ENCODE measurements at places on chromosomes 16 and 17. TPM values are rescaled to one million over a fixed set of nuclear protein-coding genes. Genes with fewer than 3 reads are reported as not detected.

Gene GPR142
- not detected for total RNA-seq

Gene KRTAP29-1
- not detected for total RNA-seq

Gene LGALS9C
- total RNA-seq = not detected

DNA sequence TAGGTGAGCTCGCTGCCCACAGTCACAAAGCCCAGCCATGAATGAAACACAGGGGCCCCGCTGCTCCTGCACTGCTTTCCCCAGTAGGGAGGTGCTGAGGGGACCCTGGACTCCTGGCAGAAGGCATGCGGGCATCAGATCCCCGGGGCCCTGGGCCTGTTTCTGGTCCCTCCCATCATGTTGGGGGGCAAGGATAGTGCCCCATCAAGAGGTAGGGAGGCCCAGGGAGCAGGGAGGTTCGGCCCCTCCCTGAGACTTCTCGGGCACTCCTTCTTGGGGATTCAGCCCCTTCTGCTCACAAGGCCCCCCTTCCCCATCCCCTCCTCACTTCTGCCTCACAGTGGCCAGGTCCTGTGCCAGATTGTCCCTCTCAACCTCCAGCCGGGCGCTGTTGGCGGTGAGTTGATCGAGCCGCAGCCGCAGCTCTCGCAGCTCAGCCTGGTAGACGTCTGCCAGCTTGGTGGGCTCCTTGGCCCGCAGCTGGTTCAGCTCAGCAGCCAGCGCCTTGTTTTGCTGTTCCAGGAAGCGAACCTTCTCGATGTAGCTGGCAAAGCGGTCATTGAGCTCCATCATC is 515 bp downstream of the GFAP start:
- DNase-seq = no peak

GRCh38 chr17:60169921-60170817 is 20.4 kb downstream of the CA4 start:
- peak; percentile 63 for DNase-seq

DNA sequence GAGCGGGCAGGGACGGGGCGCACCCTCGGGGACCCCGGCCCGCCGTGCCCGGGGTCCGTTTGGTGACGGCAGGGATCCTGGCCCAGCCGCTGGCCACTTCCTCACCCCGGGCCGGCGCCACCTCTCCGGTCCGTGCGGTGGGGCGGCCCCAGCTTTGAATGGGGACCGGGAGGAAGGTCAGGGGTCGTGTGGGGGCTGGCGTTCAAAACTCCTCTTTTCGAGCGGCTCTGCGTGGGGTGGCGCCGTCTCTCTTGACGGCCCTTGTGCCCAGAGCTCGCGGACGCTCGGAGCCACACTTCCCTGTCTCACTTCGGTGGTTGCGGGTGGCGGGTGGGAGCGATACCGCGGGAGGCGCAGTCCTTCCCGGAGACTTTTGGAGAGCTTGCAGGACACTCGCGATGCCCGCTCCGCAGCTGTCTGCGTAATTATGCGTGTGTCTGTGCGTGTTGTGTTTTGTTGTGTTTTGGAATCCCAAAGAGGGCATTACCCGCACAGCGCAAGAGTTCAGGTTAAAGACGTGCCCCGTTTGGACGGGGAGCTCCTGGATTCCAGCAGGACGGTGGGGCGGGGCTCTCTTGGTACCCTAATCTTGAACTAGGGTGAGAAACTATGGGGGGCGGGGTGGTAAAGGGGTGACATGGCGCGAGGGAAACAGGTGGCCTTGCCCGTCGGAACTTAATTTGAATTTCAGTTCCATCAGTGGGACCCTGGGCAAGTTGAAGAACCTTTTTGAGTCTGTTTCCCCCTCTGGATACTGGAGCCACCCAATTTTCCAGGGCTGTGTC is 637 bp downstream of the PLCG2 start:
- peak; percentile 9 for DNase-seq

Gene CMTM2
- not detected for total RNA-seq

- no peak for DNase-seq
Measured at GRCh38 chr17:9755083-9755482, 36.3 kb downstream of the DHRS7C start.

GRCh38 chr16:73189136-73189535 is 141.2 kb upstream of the ZFHX3 start:
- no peak for DNase-seq

- DNase-seq = peak; percentile 88
Measured at GRCh38 chr16:56332464-56333079, 92.8 kb downstream of the AMFR start.

DNA sequence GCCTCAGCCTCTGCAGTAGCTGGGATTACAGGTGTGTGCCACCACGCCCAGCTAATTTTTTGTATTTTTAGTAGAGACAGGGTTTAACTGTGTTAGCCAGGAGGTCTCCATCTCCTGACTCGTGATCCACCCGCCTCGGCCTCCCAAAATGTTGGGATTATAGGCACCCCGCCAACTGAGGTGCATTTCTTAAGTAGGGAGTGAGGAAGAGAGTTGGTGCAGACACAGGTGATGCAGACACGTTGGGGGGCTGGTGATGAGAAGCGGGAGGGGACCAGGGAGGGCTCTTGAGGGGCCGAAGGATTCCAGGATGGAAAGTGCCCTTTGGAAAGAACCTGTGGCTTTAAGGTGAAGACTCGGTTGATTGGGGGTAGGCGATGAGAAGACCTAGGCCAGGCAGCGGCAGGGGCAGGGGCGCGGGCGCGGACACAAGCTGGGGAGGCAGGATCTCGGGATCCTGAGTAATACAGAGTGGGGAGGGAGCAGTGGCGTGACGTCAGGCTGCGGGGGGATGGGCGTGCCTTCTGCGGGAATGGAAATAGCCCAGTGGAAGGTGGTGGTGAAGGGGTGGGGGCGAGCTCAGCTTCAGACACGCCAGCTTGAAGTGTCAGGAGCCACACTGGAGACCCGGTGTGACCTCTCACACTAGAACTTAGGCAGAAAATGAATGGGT is 2.5 kb upstream of the ATP6V0C start:
- DNase-seq = no peak

DNA sequence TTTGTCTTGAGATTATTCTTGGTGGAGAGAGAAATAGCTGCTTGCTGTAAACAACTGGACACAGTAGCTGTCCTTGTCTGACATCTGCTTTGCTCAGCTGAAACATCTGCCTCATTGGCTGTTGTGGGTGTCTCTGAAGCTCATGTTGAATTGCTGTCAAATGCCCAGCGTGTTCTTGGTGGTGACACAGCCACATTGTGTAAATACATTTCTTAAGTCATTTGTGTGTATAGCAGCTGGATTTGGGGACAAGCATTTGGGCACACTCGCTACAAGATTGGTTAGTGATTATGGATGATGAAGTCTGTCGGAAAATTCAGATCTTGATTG is 5.3 kb downstream of the FAM234A start:
- DNase-seq = no peak

DNA sequence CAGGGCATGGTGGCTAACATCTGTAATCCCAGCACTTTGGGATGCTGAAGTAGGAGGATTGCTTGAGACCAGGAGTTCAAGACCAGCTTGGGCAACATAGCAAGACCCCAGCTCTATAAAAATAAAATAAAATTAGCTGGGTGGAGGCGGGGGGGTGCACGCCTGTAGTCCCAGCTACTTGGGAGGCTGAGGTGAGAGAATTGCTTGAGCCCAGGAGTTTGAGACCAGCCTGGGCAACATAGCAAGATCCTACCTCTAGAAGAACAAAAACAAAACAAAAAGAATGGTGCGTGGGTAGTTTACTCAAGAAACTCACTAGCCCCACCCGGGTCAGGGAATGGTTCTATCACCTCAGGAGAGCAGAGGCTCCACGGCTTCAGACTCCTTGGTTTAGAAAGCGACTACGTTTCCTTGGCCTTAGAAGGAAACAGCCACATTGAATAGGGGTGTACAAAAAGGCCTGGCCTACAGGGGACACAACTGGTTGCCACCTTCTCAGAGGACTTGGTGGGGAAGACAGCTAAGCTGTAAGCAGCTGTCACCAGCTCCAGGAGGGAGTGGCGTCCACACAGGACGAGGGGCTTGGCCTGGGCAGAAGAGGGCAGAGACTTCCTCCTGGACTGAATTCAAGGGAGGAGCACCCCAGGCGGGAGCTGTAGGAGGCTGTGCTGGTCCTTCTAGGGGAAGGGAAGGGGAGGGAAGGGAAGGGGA is 716 bp downstream of the TK1 start:
- peak; percentile 35 for DNase-seq

DNA sequence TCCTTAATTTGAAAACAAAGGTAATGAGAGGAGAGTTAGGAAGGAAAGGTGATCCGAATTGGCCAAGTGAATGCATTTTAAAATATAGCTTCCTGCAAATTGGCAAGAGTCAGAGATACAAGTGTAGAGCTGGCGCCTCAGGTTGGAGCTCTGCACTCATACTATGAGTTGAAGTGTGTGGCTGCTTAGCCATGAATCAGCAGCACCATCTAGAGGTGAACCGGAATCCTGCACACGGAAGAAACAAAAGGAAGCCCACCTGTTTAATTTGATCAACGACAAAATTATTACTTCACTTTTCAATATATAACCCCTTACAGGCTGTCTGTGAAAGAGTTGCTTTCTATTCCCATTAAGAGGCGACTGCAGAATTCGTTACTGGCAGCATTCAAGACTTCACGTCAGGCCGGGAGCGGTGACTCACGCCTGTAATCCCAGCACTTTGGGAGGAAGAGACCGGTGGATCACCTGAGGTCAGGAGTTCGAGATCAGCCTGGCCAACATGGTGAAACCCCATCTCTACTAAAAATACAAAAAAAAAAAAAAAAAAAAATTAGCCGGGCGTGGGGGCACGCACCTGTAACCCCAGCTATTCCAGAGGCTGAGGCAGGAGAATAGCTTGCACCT is 1253.7 kb upstream of the CDH8 start:
- peak; percentile 53 for DNase-seq

Gene PLEKHM1
- total RNA-seq = 53.4 TPM

- DNase-seq = no peak
Measured at GRCh38 chr17:63701456-63701820, 1.5 kb upstream of the LIMD2 start.

DNA sequence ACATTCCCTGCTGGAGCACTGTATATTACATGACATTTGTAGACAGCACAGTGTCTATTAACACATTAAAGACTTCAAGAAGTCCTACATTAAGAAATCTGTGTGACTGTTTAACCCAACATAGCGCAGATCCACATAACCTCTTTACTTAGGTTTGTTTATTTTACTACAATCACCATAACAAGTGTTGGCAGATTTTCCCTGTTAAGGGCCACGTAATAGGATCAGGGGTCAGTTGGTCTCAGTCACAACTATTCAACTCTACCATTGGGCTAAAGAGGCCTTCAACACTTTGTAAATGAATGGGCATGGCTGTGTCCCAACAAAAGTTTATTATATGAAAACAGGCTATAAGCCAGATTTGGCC is 51.3 kb upstream of the ADORA2B start:
- DNase-seq = no peak

- DNase-seq = peak; percentile 87
Measured at GRCh38 chr16:66408163-66409048, 18.7 kb upstream of the BEAN1 start.

DNA sequence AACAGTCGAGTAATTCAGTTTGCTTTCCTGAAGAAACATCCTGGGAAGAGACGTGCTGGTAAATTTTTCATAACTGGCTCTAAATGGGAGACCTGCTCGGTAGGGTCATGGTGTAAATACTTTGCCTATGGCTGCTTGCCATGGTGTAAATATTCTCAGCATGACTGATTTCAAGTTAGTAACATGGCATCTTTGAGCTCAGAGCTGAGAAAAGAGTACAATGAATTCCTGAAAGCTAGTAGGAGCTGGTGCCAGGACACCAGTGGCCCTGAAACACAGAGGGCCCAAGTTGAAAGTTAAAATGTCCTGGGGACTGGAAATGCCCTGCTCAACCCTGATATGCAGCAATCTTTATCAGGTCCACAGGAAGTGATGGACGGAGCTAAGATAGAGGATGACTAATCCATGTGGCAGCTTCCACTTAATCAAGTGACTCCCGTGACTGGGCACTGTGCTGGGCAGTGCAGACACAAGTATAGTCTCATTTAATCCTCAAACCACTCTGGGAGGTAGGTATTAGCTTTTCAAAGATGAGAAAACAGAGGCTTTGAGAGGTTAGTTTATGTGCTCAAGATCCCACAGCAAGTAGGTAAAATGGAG is 130.1 kb upstream of the ADAMTS18 start:
- no peak for DNase-seq

DNA sequence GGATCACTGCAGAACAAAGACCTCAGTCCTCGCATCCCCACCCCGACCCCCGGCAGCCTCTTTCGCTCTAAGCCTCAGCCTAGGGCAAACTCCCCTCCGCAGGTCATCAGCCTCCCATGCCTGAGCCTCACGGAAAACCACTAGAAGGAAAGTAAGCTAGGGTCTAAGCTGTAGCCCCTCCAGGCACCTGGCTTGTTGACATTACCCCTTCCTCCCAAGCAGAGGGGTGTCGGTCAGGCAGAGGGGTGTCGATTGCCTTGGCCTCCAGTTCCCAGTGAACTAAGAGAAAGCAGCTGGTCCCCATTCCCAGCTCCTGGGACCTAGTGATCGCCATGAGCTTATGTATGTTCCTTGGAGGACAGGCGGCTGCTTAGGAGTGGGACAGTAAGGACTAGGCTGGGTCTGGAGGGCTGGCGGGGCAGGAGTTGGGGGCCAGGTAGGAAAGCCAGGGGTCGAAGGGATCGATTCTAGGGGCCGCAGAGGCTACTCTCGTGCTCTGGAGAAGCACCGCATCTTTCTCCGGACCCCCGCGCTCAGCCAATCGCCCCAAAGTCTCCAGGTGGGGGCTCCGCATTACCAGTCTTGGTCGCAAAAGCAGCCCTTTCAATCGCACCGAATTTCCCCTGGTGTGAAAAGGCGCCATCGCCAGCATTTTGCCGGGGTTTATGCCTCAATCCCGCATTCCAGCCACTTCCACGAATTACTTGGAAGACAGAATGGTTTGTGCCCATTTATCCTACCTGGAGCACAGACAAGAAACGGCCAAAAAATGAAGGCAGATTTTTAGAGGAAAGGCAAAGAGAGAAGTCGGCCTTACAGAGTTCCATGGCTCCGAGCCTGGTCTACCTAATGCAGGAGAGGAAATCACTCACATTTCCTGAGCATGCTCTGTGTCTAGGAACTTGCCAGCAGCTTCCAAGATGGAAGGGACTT is 21.3 kb upstream of the HOXB13 start:
- DNase-seq = no peak

- DNase-seq = peak; percentile 75
Measured at GRCh38 chr17:17837966-17838962, 1.5 kb upstream of the SREBF1 start.

DNA sequence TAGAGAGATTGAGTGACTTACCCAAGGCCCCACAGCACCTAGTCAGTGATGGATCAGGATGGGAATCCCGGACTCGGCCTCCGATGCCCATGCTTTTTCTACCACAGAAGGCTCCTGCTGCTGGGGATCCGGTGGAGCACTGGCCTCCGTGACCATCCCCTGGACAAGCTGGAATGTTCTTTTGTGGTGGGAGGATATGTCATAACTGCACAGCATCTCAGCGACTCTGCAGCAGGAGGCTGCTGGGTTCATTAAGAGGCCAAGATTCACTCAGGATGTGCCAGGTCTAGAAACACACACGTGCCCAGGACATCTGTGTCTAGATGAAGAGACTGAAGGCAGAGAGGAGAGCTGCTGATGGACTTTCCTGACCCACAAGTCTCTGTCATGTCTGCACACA is 34.7 kb upstream of the NGFR start:
- no peak for DNase-seq

Gene CCDC200
- not detected for total RNA-seq

All from MCF 10A (cell line).